ENCODE measurements at places on chromosomes 3 and 15.

DNA sequence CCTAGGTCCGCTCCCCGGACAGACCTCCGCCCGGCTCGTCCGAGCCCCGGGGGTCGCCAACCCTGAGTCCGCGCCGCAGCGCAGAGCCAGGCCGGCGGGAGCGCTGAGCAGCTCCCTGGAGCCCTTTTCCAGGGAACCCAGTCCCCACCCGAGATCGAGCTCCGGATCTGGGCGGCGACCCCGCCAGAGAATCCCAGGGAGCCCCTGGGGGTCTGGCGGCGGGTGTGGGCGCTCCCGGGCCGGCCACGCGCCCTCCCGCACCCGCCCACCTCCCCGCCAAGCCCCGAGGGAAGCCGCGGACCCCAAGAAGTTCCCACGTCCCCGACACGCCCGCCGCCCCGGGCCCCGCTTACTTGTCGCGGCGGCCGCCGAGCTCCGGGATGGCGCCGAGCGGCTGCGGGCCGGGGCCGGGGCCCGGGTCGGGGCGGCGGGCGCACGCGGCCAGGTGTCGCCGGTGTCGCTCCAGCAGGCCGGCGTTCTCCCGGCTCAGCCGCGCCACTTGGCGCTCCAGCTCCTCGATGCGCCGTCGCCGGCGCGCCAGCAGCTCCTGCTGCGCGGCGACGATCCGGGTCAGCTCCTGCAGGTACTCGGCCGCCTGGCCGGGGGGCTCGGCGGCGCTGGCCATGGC, 137.7 kb downstream of the NUP210 start:
- no peak overlapping the region for H3K27ac ChIP-seq
- H3K36me3 ChIP-seq = no peaks in the 10 kb centered on the region
- peaks cover 29% of the 10 kb centered on the region for H3K27me3 ChIP-seq
- H3K4me3 ChIP-seq = no peak overlapping the region

DNA sequence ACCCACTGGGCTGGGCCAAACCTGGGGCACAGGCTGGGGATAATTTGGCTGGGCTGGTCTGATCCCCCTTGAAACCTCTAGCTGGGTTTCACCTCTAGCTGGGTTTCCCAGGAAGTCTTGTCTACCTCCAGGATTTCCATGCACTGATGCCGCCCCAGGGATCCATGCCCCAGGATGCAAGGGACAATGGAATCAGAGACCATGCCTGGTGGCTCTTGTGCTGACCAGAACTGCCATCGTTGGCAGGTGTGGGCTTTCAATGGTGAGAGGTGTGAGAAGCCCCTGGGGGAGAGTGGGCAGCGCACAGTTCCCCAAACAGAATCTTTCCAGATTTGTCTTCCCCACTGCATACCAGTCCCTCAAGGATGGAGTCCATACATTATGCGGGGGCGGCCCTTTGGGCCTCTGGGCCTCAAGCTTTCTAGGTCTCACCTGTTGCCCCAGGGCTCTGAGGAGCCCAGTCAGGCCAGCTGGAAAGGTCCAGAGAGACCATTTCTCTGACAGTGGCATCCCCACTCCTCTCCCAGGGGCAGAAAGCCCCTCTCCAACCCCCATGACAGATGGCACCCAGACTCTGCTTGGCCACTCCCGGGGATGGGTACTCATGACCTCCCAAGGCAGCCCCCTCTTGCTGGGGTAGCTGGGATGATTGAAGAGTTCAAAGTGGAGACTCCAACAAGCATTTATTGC, 35.4 kb downstream of the EPHB3 start:
- H3K27ac ChIP-seq = no peak overlapping the region
- peaks cover under 1% of the 10 kb centered on the region for H3K4me1 ChIP-seq
- H3K36me3 ChIP-seq = no peaks in the 10 kb centered on the region
- DNase-seq = no peak

- no peak overlapping the region for H3K27ac ChIP-seq
- no peak overlapping the region for H3K4me3 ChIP-seq
- H3K27me3 ChIP-seq = no peaks in the 10 kb centered on the region
- DNase-seq = no peak
These were observed 21.2 kb upstream of the SMAD3 start for GRCh38 chr15:67043939-67044771.

DNA sequence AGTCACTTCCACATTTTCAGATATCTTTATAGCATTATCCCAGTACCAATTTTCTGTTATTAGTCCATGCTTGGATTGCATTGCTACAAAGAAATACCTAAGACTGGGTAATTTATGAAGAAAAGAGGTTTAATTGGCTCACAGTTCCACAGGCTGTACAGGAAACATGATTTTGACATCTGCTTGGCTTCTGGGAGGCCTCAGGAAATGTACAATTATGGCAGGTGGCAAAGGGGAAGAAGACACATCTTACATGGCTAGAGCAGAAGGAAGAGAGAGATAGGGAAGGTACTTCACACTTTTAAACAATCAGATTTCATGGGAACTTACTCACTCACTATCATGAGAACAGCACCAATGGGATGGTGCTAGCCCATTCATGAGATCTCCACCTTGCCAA, 172.3 kb upstream of the GPR149 start:
- no peak for DNase-seq
- no peak overlapping the region for H3K27ac ChIP-seq
- H3K27me3 ChIP-seq = no peaks in the 10 kb centered on the region
- no peak overlapping the region for H3K4me3 ChIP-seq

DNA sequence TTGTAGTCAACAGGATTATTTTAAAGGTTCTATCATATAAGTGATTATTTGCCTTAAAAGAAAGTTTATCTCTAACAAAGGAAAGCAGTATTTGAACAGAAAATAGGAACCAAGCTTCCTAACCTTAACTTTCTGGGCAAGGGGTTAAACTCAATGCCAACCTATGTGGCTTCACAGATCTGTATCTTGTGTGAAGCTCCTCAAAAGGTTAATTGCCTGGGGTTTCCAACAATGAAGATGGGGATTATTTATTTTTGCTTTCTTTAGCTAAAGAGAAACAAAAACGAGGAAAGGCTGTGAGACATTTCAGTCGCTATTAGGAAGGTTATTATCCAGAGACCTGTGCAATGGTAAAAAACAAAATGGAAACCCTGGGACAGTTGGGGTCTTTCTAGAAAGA, 1.1 kb upstream of the WDR82 start:
- DNase-seq = peak; percentile 58
- no peaks in the 10 kb centered on the region for H3K27me3 ChIP-seq
- peak overlapping the region; percentile 97 for H3K27ac ChIP-seq
- H3K4me1 ChIP-seq = peaks cover 66% of the 10 kb centered on the region
- H3K4me3 ChIP-seq = no peak overlapping the region

DNA sequence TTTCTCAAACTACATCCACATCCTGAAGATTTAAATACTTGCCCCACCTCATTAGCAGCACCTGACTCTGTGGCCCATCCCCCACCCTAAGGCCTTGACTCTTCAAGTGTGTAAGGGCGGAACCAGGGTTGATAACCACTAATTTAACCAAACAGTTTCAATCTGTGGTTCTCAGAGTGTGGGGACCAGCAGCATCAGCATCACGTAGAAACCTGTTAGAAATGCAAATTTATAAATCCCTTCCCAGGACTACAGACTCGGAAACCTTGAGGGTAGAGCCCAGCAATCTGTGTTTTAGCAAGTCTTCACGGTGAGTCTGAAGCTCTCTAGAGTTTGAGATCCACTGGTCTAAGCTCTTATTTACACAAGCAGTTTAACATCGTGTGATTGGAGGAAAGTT, 12.4 kb downstream of the GNB4 start:
- H3K4me3 ChIP-seq = no peak overlapping the region
- no peaks in the 10 kb centered on the region for H3K4me1 ChIP-seq
- no peaks in the 10 kb centered on the region for H3K36me3 ChIP-seq
- H3K27ac ChIP-seq = peak overlapping the region; percentile 64
- no peak for DNase-seq

DNA sequence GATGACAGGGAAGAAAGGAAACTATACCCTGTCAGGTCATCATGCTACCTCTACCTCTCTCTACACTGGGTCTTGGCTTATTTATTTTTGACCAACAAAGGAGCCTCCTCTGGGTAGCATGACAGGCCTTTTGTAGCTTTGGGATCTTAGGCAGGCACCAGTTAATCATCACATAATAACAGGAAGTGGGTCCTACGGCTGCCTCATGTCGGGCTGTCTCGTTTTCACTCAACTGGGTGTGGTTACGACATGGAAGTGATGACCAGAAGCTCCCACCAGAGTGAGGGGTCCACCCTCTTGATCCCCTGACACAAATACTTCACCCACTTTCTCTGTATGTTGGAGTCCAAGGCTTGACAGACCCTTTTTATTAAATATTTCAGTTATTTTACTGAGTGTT, 105.3 kb downstream of the CD47 start:
- H3K4me3 ChIP-seq = no peak overlapping the region
- peaks cover 19% of the 10 kb centered on the region for H3K4me1 ChIP-seq
- H3K27ac ChIP-seq = no peak overlapping the region
- DNase-seq = no peak
- H3K27me3 ChIP-seq = no peaks in the 10 kb centered on the region

- no peak overlapping the region for H3K4me3 ChIP-seq
- peaks cover 77% of the 10 kb centered on the region for H3K36me3 ChIP-seq
- H3K4me1 ChIP-seq = no peaks in the 10 kb centered on the region
These were observed 145.9 kb upstream of the LRRFIP2 start for GRCh38 chr3:37320276-37320675.

DNA sequence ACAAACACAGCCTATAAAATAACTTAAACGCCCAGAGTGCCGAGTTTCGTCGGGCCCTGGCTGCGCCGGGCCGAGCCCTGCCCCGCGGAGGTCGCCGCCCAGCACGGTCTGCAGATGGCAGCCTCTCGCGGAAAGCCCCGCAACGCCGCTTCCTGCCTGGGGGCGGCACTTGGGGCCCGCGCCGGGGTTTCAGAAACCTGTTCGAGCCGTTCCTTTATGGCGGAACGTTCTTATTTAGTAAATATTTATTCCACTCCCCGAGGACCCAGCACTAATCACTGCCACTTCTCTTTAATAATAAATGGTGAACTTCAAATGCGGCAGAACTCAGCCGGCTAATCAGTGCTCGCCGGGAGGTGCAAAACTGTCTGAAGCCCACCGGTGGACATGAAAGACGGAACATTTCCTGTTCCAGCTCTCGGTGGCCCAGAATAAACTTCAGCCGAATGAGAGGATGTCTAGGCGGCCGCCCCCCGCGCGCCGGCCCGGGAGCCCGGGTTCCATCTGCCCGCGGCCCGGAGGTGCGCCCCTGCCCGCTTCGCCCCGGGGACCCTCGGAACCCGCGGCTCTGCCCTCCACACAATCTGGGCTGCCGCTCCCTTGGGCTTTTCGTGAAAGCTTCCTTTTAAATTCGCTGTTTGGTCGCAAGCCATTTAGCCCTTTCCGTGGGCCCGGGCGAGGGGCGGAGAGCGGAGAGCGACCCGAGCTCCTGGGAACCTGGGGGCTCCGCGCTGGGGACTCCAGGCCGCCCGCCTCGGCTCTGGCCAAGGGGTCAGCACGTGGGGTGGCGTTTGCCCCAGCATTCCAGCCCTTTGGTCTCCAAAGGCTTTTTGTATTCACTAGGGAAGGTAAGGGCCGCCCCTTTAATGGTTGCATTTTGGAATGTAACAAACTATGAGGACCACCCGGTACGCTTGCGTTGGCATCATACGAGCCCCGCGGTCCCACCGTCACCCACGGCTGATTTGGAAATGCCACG, 110.8 kb upstream of the ATP11B start:
- H3K4me1 ChIP-seq = peaks cover 9% of the 10 kb centered on the region
- H3K36me3 ChIP-seq = no peaks in the 10 kb centered on the region
- DNase-seq = peak; percentile 45

DNA sequence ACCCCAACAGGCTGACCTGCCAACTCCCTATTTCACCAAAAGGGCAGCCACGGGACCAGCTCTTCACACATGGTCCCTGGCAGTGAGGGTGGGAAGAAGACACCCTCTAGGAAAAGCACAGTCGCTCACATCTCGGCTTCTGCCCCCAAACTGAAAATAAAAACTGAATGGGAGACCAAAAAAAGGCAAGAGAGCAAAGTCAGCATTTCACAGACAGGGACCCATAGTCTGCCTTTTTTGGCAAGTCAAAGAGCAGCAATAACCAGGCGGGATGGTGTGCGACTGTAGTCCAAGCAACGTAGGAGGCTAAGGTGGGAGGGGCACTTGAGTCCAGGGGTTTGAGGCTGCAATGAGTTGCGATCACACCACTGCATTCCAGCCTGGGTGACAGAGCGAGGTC, 154.1 kb downstream of the ADAMTS17 start:
- no peak overlapping the region for H3K4me3 ChIP-seq
- no peaks in the 10 kb centered on the region for H3K36me3 ChIP-seq
- no peak overlapping the region for H3K27ac ChIP-seq
- no peaks in the 10 kb centered on the region for H3K4me1 ChIP-seq
- no peak for DNase-seq

DNA sequence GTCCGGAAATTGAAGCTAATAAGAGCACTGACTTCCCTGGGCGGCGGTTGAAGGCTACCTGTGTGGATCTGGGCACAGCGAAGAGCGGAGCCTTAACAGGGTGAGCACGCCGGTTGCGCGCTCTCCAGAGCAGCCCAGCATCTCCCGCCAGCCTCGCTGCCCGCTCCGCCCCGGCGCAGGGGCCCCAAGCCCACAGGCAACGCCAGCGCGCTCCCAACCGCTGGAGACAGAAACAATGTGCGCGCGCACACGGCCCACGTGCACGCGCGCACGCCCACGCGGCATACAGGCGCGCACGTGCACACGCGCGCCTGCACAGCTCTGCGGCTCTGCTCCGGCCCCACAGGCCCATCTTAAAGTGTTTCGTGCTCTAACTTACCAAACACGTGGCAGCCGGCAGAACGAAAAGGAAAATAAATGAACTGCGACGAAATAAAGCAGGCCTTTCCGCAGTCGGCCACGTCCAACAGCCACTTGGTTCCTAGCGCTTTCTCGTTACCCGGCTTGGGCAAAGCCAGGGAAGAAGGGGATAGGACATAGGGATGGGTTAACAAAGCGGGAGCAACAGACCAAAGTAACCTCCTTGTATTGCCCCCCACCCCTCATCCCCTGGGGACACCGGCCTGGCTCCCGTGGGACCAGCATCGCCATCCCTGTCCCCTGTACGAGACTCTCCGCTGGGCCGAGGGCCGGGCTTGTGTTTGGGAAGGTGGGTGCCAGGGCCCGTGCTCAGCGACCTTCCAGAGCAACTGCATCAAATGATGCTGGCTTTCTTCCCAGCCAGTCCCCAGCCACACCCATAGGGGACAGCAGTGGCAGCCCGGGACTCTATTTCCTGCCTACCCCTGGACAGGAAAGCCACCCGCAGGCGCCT, 203.7 kb downstream of the ABHD5 start:
- peaks cover 11% of the 10 kb centered on the region for H3K4me1 ChIP-seq
- no peaks in the 10 kb centered on the region for H3K36me3 ChIP-seq
- peak; percentile 12 for DNase-seq
- H3K27ac ChIP-seq = no peak overlapping the region

GRCh38 chr15:70794596-70795310, 31.4 kb upstream of the UACA start:
- no peaks in the 10 kb centered on the region for H3K4me1 ChIP-seq
- no peak for DNase-seq
- H3K36me3 ChIP-seq = no peaks in the 10 kb centered on the region
- no peak overlapping the region for H3K27ac ChIP-seq
